ENCODE measurements at places on chromosomes 1 and 21. TPM values are rescaled to one million over a fixed set of nuclear protein-coding genes. Genes with fewer than 3 reads are reported as not detected.

GRCh38 chr1:29756085-29756484, 519.8 kb downstream of the PTPRU start:
- H3K4me3 ChIP-seq, result no peak overlapping the region
- DNase-seq, result no peak
- H3K36me3 ChIP-seq, result no peaks in the 10 kb centered on the region
- no peak overlapping the region for H3K27ac ChIP-seq
- H3K4me1 ChIP-seq, result no peaks in the 10 kb centered on the region

GRCh38 chr1:203607533-203607873, 19.1 kb upstream of the ATP2B4 start:
- no peak overlapping the region for H3K4me3 ChIP-seq
- H3K27ac ChIP-seq, result peak overlapping the region; percentile 55
- no peaks in the 10 kb centered on the region for H3K36me3 ChIP-seq
- DNase-seq, result no peak

DNA sequence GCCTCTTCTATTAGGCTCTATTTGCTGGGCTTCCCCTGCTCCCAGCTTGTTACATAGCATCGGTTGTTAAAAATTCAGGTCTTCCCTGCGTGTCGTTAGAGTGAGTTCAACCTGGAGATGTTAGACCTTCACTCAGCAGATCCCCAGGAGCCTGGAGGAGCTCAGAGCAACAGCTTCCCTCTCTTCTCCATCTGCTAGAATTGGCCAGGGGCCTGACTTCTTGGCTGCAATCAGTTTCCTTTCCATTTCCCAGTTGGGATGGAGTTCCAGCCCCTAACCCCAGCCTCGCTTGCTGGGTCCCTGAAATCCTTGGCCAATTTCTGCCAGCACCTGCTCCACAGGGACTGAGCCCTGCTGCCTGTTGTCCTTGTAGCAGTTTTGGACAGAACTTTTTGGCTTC, 55.9 kb downstream of the MT1HL1 start:
- no peak for DNase-seq
- no peaks in the 10 kb centered on the region for H3K4me1 ChIP-seq
- H3K4me3 ChIP-seq, result no peak overlapping the region
- no peaks in the 10 kb centered on the region for H3K36me3 ChIP-seq

GRCh38 chr1:199948587-199949280, 78.8 kb upstream of the NR5A2 start:
- H3K4me1 ChIP-seq, result no peaks in the 10 kb centered on the region
- no peak overlapping the region for H3K4me3 ChIP-seq
- no peak for DNase-seq
- no peak overlapping the region for H3K27ac ChIP-seq
- no peaks in the 10 kb centered on the region for H3K36me3 ChIP-seq
- H3K27me3 ChIP-seq, result no peaks in the 10 kb centered on the region

The ABCB10 gene
- total RNA-seq, result 24.7 TPM
